IPS DF 6.9 (cell line): ENCODE measurements at places on chromosomes 16 and 17.

GRCh38 chr16:70569752-70570151 is 46.1 kb downstream of the SF3B3 start:
- no peak for DNase-seq

GRCh38 chr17:64343071-64343774 is 47.4 kb downstream of the PECAM1 start:
- DNase-seq: no peak

DNA sequence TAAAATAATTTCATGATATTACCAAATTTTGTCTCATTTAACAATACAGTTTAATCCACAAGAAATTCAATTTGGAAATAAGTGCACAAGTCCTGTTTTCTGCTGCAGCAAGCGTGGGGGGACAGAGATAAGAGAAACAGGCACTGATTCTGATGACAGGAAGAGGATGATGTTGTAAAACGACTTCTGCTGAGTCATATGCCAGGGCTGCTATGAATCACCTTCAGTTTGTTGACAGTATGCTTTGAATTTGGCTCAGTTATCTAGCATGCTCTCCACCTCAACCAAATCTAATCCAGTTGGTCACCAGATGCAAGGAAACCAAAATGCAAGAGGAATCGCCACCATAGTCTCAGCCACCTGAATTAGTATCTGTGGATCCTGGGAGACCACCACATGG is 244.1 kb upstream of the MON1B start:
- DNase-seq: no peak

GRCh38 chr16:68866933-68867332 is 23.6 kb downstream of the TANGO6 start:
- no peak for DNase-seq

- no peak for DNase-seq
Measured at GRCh38 chr17:72403713-72404209, 282.9 kb downstream of the SOX9 start.

GRCh38 chr17:34998205-34998604 is 17.9 kb downstream of the LIG3 start:
- DNase-seq: peak; percentile 35

DNA sequence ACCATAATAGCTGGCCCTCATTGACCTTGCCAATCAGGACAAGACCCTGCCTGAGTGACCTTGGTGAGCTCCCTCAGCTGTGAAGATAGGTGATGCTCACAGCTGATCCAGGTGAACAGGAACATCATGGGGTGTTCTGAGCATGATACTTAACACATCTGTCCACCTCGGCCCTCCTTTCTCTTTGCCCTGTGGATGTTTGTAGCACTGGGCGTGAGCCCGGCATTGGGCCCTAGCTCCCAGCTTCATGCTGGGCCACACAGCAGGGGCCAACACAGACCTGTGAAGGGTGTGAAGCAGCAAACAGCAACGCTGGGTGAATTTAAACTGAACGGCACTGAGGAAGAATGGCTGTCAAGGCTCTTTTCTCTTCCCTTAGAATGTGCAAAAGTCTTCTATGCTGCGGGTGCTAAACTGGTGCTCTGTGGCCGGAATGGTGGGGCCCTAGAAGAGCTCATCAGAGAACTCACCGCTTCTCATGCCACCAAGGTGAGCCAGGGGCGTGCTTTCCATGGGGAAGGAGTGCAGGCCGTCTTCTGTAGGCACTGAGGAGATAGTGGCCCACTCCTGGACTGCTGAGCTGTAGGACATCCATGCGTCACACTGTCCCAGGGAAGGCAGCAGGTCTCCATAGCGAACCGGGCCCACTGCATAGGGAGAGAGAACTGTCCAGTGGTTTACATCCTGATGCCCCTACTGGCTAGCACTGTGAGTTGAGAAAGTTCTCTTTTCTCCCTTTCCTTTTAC is 35.9 kb downstream of the TMEM11 start:
- DNase-seq: no peak

- no peak for DNase-seq
Measured at GRCh38 chr17:18371455-18371854, 6.1 kb upstream of the EVPLL start.

GRCh38 chr16:57743458-57743857 is 7.9 kb downstream of the KATNB1 start:
- DNase-seq: no peak

- DNase-seq: no peak
Measured at GRCh38 chr16:85608515-85608885, 4.6 kb upstream of the GSE1 start.

- DNase-seq: no peak
Measured at GRCh38 chr17:58270476-58271215, 10.1 kb downstream of the MPO start.

- DNase-seq: no peak
Measured at GRCh38 chr17:50114849-50115357, 15.1 kb downstream of the SAMD14 start.

DNA sequence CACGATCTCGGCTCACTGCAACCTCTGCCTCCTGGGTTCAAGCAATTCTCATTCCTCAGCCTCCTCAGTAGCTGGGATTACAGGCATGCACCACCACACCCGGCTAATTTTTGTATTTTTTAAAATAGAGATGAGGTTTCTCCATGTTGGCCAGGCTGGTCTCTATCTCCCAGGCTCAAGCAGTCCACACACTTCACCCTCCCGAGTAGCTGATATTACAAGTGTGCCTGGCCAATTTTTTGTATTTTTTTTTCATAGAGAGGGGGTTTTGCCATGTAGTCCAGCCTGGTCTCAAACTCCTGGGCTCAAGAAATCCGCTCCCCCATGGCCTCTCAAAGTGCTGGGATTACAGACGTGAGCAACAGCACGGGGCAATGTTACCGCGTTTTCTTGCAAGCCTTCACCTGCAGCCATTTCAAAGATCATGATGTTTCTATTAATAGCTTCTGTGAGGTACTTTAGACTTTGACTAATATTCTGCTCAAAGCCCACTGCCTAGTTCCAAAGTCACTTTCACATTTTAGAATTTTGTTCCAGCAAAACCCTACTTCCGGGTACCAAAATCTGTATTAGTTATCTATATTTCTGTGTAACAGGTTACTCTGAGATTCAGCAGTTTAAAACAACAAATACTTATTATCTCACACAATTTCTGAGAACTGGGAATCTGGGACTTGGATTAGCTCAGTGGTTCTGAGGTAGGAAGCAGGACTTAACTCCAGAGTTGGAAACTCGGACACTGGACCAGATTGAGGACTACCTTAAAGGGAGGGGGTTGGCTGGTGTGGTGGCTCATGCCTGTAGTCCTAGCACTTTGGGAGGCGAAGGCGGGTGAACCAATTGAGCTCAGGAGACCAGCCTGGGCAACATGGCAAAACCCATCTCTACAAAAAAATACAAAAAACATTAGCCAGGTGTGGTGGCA is 12.0 kb upstream of the MED13 start:
- DNase-seq: no peak

GRCh38 chr17:81243333-81243664 is 4.2 kb downstream of the NDUFAF8 start:
- DNase-seq: no peak

- no peak for DNase-seq
Measured at GRCh38 chr16:1335211-1335971, 1.9 kb downstream of the BAIAP3 start.

DNA sequence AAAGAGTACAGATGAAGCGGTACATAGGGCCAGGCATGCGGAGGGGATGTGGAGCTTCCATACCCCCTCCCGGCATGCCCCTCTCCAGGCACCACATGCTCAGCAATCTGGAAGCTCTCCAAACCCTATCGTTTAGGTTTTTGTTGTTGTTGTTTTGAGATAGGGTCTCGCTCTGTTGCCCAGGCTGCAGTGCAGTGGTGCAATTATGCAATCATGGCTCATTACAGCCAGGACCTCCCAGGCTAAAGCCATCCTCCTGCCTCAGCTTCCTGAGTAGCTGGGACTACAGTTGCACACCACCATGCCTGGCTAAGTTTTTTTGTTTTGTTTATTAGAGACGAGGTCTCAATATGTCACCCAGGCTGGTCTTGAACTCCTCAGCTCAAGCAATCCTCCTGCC is 50.8 kb downstream of the WWOX start:
- DNase-seq: no peak

DNA sequence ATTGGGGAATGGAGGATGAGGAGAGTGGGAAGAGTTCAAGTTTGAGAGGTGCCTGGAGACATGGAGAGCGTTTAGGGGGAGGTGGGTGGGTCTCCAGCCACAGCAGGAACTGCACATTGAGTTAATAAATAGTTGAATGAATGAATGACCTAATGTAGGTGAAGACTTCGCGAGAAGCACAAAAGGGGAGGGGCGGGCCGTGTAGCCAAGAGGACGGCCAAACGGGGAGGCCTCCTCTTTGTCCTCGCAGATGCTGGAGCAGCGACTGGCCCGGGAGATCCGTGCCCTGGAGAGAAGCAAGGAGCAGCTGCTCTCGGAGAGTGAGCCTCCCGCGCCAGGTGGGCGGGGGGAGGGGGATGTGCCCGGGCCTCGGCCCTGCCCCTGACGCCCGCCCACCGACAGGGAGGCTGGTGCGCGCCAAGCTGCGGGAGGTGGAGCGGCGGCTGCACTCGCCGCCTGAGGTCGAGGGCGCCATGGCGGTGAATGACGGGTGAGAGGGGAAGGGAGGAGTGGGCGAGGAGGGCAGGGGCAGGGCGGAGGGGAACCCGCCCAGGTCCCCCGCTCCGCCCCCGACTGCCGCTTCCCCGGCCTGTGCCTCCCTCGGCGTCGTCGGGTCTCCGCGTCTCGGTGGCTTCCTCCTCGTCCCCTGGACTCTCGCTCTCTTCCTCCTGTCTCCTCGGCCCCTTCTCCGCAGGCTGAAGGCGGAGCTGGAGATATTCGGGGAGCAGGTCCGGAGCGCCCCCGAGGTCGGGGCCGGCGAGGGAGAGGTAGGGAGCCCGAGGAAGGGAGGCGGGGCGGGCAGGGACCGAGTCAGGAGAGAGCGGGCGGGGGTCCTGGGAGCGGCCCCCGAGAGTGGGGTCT is 12.9 kb downstream of the SYCE1L start:
- no peak for DNase-seq

DNA sequence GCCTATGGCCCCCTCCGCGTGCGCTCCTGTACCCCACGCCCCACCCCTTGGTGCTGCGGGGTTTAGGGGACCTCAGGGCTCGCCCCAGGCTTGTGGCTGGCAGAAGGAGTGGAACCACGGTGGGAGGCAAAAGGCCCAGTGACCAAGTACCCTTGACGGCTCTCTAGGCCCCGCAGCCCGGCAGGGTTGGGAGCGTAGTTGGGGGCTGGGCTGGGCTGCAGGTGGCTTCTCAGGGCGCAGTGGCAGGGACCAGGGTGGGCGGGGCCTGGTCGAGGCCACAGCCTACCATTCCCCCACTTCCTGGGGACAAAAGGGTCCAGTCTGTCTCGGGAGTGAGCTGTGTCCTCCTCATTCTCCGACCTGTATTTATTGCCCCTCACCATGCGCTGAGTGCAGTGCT is 124.9 kb downstream of the RBFOX3 start:
- DNase-seq: no peak

DNA sequence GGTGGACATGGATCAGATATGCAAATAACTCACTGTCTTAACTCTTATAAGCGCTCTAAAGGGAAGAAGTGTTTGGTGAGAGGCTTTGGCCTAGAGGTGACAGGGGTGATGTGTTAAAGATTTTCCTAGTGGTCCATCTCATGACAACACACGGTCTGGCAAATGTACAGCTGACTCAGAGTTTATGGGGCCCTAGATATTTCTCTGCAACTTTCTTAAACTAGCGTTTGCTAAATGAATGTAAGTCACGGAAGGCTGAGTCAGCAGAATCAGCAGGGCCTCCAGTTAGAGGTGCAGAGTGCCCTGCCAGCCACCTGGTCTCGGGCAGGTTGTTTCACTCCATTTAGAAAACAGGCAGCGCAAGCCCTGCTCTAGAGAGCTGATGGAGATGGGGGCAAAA is 40.1 kb downstream of the CLEC16A start:
- DNase-seq: no peak
